Brain microvascular endothelial cell (primary cell): ENCODE measurements at places on chromosomes 7 and 10.

DNA sequence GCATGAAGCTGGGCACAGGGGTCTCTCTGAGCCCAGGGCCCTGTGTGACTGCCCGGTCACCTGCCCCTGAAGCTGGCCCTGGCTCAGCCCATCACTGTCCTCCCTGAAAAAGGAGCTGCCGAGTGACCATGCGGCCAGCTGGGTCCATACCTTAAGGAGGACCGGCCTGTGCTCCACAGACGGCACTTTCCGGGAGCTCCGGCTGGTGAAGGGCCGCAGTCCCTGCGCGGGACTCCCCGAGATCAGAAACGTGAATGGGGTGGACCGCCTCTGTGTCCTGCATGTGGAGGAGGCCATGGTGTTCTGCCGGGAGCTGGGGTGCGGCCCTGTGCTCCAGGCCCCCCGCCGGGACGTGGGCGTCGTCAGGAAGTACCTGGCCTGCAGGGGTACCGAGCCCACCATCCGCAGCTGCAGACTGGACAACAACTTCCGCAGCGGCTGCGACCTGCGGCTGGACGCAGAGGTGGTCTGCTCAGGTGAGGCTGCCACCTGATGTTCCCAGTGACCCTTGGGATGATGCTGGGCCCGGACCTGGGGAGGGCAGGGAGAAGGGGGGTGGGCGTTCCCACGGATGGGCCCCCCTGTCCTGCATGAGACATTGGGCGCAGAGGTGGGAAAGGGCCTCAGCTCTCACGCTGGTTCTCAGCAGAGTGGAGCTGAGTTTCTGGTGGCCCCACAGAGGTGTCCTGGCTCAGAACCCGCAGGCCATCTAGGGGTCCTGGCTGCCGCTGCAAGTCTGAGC lies 3.5 kb downstream of the SCART1 start:
- no peak for DNase-seq

- no peak for DNase-seq
Measured at GRCh38 chr10:7157091-7157490, 253.7 kb downstream of the SFMBT2 start.

DNA sequence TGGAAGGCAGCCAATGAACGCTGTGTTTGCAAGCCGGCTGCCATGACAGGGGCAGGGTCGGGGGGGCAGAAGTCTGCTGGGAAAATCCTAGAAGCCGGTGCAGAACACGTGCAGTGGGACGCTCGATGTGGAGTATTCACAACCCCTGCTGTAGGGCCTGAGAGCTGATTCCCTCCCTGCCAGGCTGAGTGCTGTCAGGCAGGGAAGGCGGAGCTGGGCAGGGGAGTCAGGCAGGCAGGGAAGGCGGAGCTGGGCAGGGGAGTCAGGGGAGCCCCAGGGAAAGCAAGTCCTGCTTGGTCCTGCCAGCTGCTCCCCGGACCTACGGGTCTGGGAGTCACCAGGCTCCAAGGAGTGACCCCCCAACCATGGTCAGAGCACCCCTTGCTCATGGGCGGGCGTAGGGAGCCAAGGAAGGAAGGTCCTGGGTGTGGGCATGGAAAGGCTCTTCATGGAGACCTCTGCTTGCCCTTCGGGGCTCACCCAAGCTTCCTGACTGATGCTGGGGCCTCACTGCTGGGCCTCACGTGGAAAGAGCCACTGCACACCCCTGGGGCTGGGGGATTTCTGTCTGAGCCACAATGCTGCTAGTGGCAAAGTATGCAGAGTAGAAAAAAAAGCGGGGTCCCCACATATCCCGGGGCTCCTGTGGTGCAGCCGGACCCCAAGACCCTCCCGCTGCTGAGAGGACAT lies 4.2 kb downstream of the CNPY1 start:
- no peak for DNase-seq

DNA sequence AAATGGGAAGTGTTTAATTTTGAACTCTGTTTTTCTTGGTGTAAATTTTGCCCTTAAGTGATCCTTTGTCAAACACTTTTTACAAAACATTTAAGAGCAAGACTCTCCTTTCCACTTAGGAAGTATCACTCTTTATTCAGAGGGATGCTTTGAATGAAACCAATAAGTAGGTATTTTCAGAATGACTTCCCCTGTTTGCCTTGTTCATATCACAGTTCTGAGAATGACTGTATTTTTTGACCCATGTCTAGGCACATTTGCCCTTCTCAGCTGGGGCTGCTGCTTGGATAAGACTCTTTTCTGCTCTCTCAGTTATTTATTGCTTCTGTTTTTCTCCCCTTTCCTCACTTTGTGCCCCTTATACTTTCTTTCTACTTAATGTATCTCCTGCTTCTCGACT lies 98.2 kb downstream of the CCNY start:
- DNase-seq: no peak

- no peak for DNase-seq
Measured at GRCh38 chr7:131959106-131959812, 402.8 kb upstream of the PODXL start.

- DNase-seq: peak; percentile 5
Measured at GRCh38 chr10:64101606-64102263, 580.5 kb downstream of the REEP3 start.
